ENCODE measurements at places on chromosomes 1 and 21. TPM values are rescaled to one million over a fixed set of nuclear protein-coding genes. Genes with fewer than 3 reads are reported as not detected.

CD34 gene
- polyA plus RNA-seq = 136 TPM

KCNH1 gene
- not detected for polyA plus RNA-seq

NEK2 gene
- polyA plus RNA-seq = 4.1 TPM

PUM1 gene
- 94.7 TPM for polyA plus RNA-seq

SYT2 gene
- not detected for polyA plus RNA-seq

TRPM2 gene
- not detected for polyA plus RNA-seq

CRNN gene
- polyA plus RNA-seq = not detected

C1orf141 gene
- polyA plus RNA-seq = not detected

CCDC27 gene
- not detected for polyA plus RNA-seq

APOBEC4 gene
- not detected for polyA plus RNA-seq

Measured in endothelial cell of umbilical vein (primary cell).